Cortex of kidney (tissue), 1 donor: ENCODE measurements at places on chromosomes 1 and 21.

GRCh38 chr1:26370591-26371382, 1.8 kb downstream of the ZNF683 start:
- no peak for DNase-seq

GRCh38 chr1:210855440-210855839, 278.5 kb downstream of the KCNH1 start:
- no peak for DNase-seq

GRCh38 chr21:46153247-46154154, 1.9 kb downstream of the FTCD start:
- DNase-seq = no peak

DNA sequence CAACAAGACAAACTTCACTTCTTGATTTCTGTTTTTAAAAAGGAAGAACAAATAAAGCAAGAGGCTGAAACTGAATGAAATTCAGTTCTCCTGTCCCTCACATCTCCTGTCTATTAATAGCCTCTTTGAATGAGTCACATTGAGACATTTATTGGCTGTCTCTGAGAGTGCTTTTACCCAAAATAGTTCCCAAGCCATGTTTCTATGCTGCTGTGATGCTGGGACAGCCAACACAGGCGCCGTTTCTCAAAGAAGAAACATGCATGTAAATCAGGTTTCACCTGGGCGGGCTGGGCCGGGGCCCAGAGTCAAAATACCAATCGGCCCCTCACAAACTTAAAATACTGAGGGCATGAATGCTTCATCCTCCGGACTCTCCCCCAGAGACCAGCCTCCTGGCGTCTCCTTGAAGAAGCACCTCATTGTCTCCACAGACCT, 105.2 kb downstream of the EDEM3 start:
- no peak for DNase-seq

- DNase-seq = no peak
These were observed 62.4 kb downstream of the MAP3K21 start for GRCh38 chr1:233389893-233390292.

- DNase-seq = no peak
These were observed 2.8 kb upstream of the RGS5 start for GRCh38 chr1:163205513-163205912.

GRCh38 chr1:170481000-170481399, 51.0 kb upstream of the GORAB start:
- DNase-seq = no peak

DNA sequence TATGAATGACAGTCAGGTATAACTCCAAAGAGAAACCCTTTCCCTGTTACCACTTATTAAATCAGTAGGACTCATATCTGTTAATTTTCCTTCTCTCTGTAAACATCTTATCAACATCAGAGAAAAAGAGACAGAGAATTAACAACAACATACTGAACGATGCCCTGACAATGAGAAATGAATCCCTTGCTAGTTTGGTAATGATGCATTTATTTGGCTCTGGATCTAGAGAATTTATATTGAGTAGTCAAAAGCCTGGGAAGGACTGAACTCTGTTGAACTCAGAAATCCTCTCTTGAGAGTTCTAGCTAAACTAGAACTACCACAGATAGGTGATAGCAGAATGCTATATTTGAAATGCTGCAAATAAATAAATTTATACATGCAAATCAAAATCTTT, 325.6 kb downstream of the DISC1 start:
- no peak for DNase-seq

DNA sequence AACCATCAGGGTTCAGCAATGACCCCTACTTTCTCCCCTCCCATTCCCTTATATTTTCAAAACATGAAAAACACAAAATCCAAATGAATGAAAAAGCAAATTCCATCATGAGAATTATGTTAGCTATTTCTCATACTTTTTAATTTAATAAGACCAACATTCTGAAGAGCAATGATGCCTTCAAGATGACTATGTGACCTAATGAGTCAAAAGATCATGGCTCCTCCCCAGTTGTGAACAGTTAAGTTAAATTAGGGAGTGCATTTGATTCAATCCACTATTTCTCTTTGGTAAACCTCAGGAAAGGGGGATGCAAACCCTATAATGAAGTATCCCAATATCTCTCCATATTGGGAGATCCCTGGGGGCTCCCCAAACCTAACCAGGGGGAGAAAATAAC, 36.5 kb downstream of the PUM1 start:
- no peak for DNase-seq

DNA sequence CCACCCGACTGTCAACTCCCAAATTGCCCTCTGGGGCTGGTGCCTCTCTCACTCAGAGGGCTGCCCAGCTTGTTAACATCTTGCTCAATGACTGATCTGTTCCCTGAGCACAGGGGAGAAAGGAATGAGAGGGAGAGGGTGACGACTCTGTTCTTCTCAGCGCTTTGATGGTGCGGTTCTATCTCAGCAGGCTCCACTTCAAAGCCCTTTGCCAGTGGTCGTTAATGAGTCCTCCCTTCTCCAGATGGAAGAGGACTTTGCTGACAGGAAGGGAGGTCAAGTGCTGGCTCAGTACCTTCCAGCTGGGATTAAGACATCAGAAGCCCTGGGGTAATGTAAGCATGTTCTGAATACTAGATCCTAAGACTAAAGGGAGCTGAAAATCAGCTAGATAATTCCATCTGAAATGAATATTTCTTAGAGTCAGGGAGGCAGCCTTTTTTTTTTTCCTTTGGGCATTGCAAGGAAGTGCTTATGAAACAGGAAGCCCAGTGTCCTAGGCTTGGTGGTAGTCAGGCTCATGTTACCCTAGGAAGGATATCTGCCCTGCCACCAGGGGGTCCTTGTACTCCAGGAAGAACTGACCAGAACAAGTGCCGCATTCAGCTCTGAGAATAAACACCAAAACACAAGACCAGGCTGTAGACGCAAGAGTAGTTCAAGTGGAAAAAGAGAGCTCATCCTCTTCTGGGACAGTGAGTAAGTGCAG, 4.7 kb downstream of the FMOD start:
- no peak for DNase-seq

GRCh38 chr1:37570528-37571334, 14.0 kb downstream of the DNALI1 start:
- no peak for DNase-seq
